ENCODE measurements at places on chromosomes 6 and 20.

DNA sequence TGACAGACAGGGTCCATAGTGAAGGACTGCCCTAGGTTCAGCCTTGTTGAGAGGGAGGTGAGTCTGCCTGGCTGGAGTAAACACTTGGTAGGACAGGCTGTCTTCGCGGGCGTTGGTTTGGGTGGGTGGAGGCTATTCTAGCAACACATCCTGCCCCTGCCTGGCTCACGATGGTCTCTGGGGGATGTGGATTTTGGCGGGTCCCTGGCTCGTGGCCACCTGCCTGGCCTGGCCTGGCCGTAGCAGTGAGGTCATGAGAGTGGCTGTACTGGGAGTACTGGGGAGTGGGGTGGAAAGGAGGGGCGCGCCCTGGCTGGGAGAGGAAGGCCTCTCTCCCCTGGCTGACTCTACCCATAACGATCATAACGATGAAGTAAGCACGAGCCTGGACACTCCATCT lies 30.2 kb upstream of the MRPS18A start:
- DNase-seq: no peak

DNA sequence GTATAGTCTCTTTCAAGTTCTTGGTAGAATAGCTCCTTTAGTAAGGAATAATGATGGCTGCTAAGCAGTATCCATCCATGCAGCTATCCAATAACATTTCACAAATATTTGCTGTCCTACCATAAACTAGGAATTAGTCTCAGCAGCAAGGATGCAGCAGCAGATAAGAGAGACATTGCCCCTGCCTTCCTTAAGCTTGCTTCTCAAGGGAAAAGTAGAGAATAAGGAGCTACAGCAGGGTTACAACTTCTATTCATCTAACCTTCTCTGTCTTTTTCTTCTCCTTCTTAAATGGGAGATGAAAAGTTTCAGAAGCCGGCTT lies 2.4 kb downstream of the IL22RA2 start:
- no peak for DNase-seq

DNA sequence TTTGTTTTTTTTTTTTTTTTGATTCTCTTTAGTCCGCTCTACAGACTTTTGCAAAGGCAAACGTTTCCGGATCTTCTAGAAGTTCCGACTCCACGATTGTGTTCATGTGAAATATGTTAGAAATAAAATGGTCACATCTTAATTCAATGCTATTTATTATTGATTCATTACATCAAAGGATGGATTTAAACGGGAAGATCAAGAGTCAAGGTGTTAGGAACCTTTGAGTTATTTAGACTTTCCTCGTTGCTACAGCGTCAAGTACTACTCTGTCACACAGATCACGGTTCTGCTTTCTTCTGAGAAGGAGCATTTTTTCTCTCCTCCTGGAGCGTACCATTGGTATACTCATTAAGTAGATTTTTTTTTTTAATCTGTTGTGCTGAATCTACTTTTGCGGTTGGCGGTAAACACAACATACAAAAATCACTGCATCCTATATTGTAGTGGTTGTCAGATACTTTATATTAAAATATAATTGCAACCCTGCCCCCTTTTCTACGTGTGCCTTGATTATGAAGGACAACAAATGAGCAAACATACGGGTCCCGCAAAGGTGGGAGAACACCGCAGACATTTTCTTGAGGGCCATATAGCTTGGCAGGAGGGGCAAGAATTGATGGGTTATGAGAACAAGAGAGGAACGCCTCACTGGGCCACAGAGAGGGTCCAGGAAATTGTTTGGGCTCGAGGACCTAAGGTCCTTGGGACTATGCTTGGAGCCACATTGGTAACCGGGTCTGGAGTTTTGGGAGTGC lies 17.5 kb downstream of the HMGN4 start:
- no peak for DNase-seq

DNA sequence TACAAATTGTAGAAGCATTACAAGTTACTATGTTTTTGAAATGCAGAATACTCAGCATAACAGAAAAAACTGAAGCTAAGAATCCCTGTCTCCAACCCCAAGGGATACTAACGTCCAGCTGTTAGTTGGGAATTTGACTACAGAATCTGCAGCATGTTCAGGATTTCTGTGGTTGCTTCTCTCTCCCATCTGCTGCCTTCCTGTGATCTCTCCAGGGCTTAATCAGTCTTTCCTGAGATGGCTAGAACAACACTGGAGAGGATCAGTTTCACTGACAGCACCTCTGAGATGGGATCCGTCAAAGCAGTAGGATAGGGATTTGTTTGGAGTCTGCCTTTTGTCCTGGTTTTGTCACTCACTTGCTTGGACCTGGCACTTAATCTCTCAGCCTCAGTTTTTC lies 73.3 kb upstream of the NUP153 start:
- no peak for DNase-seq

- no peak for DNase-seq
Measured at GRCh38 chr6:169230322-169230665, 23.4 kb downstream of the THBS2 start.

- no peak for DNase-seq
Measured at GRCh38 chr20:63422653-63423052, 49.8 kb downstream of the KCNQ2 start.

- DNase-seq: no peak
Measured at GRCh38 chr6:75178757-75179156, 27.1 kb downstream of the COL12A1 start.

- no peak for DNase-seq
Measured at GRCh38 chr6:115613488-115613887, 447.2 kb downstream of the FRK start.

DNA sequence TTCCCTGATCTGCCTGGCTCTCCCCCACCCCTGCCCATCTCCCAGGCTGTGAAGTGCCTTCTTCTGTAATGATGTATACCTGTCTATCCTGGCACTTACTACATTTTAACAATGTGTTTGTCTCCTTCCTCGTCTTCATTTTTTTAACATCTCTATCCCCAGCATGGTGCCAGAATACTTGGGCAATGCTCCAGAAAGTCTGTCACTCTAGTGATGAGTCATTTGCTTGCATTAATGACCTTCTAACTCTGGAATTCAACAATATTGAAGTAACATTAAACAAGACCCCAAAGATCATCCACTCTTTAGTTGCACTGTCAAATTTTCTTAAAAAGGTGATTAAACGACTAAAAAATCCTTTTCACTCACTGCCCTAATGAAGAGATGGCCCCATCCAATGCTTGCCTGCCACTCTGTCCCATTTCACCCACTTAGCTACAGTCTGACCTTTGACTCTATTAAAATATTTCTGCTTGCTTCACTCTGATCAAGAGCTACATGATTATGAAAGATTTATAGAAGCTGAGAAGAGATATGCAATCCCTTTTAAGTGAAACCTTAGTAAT lies 7.7 kb upstream of the KLHL31 start:
- no peak for DNase-seq

DNA sequence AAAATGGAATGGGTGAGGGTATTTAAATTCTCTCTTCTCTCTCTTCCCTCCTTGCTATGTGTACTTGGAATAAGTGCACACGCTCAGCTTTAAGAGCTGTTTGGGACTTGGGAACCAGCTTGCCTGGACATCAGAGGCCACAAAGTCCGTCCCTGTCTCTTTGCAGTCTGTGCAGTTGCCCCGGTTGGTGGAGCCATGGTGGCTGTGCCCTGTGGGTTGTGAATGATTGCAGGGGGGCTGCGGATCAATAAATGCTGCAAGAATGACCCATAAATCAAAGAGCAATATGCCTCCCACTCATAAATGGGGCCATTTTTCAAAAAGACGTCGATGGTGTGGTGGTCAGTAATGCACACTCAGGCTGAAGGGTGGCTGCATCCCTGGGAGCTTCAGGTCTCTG lies 135.1 kb upstream of the CST7 start:
- no peak for DNase-seq

DNA sequence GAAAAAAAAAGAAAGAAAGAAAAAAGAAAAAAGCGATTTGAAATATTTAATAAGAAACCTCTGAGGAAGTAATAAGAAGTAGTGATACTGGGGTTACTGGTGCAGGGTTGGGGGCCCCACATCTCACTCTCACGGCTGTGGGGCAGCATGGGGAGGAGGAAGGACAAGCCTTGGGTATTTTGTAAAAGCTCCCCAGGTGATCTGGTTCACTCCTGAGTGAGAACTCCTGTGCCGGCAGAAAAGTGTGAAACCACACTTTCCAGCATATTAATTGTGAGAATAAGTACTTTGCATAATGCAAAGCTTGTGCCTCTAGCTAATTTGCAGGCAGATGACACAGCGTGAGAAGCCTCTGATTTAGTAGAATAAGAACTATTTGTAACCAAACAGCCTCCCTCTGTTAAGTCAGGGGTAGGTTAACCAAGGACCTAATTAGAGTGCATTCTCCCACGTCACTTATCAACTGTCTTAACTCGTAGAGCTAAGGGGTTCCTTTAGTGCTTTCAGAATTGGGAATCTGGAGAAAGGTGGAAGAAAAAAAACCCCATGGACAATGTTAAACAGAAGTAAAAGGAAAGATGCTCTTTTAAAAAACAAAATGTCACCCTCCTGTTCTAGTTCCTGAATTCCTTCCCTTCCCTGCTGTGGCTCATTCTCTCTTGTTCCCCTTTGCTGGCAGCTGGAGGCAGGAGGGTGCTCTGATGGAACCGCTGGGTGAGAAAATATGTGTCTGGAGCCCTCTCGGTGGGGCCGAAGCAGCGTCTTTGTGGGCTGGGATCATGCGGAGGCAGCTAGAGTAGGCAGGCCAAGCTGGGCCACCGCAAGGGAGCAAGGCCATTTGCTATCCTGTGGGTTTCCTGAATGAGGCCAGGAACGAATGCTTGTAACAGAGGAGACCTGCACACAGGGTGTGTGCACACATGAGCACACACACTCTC lies 108.7 kb downstream of the FYN start:
- peak; percentile 54 for DNase-seq

DNA sequence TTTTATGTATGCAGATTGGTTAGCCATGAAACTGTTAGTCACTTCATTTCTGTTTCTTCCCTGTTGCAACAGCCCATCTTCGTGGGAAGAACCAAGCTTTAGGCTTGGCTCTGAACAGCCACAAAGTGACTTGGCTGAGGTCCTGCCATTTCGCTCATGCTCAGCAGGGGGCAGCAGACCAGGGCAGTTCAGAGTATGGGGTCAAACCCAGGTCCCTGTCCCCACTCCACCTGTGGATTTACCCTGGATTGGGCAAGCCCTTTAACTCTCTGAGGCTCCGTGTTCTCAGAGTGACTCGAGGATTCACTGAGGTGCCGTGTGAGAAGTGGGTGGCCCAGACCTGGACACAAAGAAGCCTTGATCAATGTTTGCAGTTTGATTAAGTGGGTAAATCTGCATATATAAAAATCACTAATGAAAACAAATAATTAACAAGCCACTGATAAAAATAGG lies 19.8 kb upstream of the MAP1LC3A start:
- no peak for DNase-seq

GRCh38 chr6:89522778-89523177 lies 89.8 kb downstream of the ANKRD6 start:
- DNase-seq: no peak

- DNase-seq: no peak
Measured at GRCh38 chr6:17705428-17705777, 1.3 kb downstream of the NUP153 start.

All from activated T-helper 1 cell treated with anti-CD3 and anti-CD28 coated beads, Interleukin-2, amount 50 U/mL, for 16 hours (primary cell).